Dermis blood vessel endothelial cell (primary cell): ENCODE measurements at places on chromosomes 3 and 15.

DNA sequence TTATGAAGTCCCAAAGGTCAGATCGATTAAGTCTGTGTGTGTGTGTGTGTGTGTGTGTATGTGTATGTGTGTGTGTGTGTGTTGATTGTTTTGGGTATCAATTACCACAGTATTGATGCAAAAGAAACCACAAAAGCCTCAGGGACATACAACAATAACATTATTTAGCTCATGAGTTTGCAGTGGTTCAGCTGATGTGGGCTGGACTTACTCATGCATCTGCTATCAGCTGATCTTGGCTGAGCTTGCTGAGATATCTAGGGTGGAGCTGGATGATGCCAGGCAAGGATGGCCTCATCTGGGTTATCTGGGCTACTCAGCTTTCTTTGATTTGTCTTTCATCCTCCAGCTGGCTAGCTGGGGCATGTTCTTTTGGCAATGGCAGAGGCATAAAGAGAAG lies 82.4 kb upstream of the PRR23C start:
- no peak for DNase-seq

GRCh38 chr3:159928666-159929065 lies 60.0 kb upstream of the IL12A start:
- DNase-seq = peak; percentile 44

GRCh38 chr3:197906850-197907187 lies 43.2 kb upstream of the RPL35A start:
- DNase-seq = no peak

GRCh38 chr3:107892955-107893624 lies 197.7 kb downstream of the CD47 start:
- DNase-seq = no peak

- no peak for DNase-seq
These were observed at the start of gene COL6A5 for GRCh38 chr3:130345487-130346079. TSS of gene COL6A5 (plus strand) at chr3:130345672. CDS start at chr3:130373639, 27,967 bp downstream.

- DNase-seq = peak; percentile 71
These were observed at the start of gene ELL3 for GRCh38 chr15:43776718-43777266. TSS of gene ELL3 (minus strand) at chr15:43776966. CDS start at chr15:43776901, 65 bp downstream.

GRCh38 chr3:156535162-156535627 lies 19.7 kb downstream of the SSR3 start:
- peak; percentile 98 for DNase-seq

DNA sequence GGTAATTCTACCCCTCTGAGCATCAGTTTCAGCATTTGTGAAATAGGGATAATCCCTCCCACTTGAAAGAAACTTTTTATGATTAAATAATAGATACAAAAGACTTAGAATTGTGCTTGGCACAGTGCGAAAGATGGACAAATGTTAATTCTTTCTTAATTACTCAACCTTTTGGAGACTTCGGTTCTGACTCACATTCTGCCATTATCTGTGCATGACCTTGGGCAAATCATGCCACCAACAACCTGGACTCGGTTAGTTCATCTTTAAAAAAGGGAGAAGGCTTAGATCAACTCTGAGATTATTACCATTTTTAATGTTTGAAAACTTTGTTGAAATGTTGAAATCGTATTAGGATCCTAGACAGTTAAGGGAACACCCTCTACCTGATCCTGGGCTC lies 40.6 kb upstream of the POLR2M start:
- no peak for DNase-seq

- no peak for DNase-seq
These were observed 196.1 kb downstream of the ZNF621 start for GRCh38 chr3:40720863-40721262.

GRCh38 chr15:22786868-22787698 lies 639 bp downstream of the NIPA1 start:
- DNase-seq = peak; percentile 55

- DNase-seq = peak; percentile 38
These were observed 64.9 kb upstream of the DCBLD2 start for GRCh38 chr3:98966434-98966833.

- no peak for DNase-seq
These were observed 301.4 kb upstream of the DNAJC19 start for GRCh38 chr3:181290941-181291340.

DNA sequence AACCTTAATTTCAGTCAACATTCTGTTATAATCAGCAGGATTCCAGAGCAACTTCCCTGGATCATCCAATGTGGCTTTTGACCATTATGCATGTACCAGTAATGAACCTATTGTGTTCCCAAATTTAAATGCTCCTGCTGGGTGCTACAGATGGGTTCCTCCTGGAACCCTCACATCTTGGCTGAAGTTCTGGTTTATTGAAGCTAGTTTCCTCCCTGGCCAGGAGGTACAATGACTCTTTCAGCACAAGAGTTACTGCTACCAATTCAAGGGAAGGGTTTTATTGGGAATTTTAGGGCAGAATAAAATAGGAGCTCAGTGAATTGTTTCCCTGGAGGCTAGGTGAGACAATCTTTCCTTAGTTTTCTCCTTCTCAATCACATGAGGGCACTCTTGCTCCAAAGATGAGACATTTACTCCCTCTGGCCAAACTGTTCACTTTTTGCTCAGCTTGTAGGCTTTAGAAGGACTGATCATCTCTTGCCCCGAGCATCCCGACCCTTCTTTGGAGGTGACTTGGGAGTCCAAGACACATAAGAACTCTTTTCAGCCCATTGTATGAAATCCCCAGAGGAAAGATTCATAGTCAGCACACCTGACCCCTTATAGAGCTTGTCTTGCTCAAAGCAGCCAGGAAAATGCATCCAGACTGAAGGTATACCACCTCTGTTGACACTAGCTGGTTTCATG lies 8.8 kb upstream of the NPHP3 start:
- DNase-seq = peak; percentile 76

DNA sequence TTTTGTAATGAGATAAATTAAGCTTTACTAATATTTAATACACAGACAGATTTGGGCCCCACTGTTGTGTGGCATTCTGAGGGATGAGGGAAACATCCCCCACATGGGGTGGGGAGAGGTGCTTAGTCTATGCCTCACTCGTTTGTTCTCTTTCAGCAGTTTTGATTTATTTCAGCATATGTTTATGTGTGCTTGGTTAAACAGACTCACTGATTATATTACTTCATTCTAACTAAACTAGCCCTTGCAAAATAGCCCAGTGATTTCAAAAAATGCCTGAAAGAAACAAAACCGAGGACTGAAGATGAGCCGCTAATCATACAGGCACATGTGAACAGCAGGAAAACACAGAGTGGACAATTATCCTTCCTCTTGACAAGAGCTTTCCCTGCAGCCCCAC lies 27.2 kb downstream of the TNFAIP8L3 start:
- no peak for DNase-seq

DNA sequence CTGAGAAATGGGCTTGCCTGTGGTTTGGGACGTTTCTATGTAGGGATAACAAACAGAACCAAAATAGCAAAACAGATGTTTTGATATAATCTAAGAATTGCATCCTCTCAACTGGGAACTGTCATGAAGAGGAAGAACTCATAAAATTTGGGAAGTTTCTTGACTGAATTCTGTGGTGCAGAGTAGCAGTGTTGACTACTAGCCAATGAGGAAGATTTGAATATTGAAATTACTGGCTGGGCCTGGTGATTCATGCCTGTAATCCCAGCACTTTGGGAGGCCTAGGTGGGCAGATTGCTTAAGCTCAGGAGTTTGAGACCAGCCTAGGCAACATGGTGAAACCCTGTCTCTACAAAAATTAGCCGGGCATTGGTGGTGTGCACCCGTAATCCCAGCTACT lies 42.2 kb downstream of the ZNF609 start:
- DNase-seq = no peak

DNA sequence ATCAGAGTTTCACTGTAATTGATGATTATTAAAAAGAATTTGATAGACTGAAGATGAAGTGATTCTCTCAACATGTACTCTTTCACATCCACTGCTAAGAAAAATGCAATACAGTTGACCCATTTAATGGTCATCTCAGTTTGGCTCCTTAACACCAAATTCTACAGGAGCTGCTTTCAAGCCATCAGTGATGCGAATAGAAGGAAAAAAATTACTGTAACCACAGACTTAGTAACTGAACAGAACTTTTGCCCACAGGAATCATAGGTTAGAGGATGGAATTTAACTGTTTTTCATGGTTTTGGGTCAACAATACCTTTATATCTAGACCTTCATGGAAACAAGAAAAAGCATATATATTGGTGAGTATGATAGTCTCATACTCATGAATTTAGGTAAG lies 633.5 kb downstream of the CADM2 start:
- DNase-seq = no peak

- DNase-seq = no peak
These were observed 27.1 kb downstream of the EIF1B start for GRCh38 chr3:40336511-40337135.

- DNase-seq = no peak
These were observed 63.7 kb downstream of the DUT start for GRCh38 chr15:48394970-48395369.
